HS-5 (cell line): ENCODE measurements at places on chromosomes 2 and 18.

- no peak for DNase-seq
Measured at GRCh38 chr18:28714498-28714897, 537.6 kb upstream of the CDH2 start.

DNA sequence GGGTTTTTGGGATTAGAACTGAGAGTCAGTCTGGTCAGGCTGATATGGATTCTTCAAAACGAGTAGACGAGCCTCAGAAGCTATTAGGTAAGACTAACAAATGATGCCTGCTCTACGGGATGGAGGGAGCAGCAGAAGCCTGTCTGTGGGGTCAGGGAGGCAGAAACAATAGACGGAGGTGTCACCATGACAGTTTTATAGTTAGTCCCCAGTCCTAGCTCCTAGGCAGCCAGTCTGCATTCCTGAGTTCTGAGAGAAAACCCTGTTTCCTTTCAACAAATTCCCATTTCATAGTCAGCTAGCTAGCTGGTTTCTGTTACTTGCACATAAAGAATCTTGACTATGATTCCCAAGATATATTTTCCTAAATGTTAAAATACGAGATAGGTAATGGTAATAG, 542.1 kb downstream of the PID1 start:
- DNase-seq, result no peak

DNA sequence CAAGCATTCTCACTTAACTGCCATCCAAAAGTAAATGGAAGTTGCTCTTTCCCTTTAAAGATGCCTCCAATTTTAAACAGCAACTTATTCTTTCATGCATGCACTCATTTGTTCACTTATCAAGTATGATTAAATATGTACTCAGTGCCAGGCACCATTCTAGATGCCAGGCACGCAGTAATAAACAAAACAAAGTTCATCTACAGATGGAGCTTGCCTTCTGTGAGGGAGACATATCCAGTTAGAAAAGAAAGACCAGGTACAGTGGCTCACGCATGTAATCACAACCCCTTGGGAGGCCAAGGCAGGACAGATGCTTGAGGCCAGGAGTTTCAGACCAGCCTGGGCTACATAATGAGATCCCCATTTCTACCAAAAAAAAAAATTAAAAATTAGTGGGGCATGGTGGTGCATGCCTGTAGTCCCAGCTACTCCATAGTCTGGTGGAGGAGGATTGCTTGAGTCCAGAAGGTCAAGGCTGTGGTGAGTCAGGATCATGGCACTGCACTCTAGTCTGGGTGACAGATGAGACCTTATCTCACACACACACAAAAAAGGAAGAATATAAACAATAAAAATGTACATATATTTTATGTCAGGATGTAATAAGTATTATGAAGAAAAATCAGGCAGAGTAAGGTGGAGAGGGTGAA, 19.2 kb upstream of the CCDC141 start:
- DNase-seq, result no peak

- DNase-seq, result no peak
Measured at GRCh38 chr18:48073211-48073930, 142.9 kb upstream of the SMAD2 start.

- no peak for DNase-seq
Measured at GRCh38 chr2:24176326-24176725, 1.5 kb downstream of the FAM228A start.

GRCh38 chr2:187906021-187906420, 351.8 kb upstream of the TFPI start:
- DNase-seq, result no peak

DNA sequence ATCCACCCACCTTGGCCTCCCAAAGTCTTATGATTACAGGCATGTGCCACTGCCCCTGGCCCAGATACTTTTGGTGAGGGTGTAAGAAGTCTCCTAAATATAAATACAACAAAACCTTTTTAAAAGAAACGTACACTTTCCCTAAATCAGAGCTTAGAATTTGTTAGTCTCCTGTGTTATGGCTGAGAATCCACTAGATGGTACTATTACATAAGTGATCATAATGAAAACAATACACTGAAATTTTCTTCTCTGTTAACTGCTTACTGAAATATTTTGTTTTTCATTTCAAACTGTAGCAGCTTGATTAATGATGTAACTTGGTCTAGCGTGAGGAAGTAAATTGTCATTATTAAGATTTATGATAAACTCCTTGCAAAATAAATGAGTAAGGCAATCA, 74.8 kb upstream of the FAM98A start:
- no peak for DNase-seq

DNA sequence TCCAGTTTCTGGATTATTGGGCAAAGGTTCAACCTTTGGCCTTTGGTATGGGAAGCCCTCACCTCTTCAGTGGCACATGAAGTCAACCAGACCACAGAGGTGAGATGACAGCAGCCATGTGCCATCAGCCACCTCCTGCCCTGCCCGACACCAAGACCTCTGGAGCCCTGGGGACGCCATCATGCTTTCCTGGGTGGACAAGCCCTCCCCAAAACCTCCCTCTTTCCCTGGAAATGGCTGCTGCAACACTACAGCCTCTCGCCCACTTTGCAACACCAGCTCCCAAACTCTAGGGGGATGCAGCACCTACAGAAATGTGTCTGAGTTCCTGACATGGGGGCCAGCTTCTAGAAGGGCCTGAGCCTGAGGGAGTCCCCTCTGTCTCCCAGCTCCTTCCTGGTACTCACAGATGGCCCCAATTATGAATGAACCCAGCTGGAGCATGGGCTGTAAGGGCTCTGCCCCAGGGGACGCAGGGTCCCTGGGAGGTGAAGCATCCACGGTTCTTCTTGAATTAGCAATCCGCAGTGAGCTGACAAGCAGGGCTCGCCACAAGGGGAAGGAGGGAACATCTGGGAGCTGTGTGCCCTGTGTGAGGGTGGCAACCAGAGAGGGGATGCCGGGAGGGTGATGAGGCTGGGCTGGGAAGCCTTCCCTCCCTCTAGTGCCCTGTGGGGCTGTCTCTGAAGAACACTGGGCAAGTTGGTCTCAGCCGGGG, 268.5 kb upstream of the HDAC4 start:
- no peak for DNase-seq

DNA sequence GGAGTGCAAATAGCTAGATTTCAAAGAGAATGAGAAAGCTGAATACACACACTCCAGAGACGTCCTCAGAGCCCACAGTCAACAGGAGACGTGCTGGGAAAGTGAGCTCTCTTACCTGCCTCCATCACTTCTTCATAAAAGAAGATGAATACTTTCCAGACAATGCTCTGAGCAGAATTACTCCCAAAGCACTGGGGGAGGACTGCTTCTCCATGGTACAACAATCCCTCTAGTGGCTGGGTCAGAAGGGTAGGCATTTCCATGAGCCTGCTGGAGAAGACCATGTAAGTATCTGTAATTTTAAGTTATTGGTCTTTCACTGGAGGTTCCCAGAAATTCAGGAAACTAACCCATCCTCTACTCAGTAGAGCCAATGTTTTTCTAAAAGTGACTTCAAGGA, 190.3 kb downstream of the RBM43 start:
- no peak for DNase-seq

DNA sequence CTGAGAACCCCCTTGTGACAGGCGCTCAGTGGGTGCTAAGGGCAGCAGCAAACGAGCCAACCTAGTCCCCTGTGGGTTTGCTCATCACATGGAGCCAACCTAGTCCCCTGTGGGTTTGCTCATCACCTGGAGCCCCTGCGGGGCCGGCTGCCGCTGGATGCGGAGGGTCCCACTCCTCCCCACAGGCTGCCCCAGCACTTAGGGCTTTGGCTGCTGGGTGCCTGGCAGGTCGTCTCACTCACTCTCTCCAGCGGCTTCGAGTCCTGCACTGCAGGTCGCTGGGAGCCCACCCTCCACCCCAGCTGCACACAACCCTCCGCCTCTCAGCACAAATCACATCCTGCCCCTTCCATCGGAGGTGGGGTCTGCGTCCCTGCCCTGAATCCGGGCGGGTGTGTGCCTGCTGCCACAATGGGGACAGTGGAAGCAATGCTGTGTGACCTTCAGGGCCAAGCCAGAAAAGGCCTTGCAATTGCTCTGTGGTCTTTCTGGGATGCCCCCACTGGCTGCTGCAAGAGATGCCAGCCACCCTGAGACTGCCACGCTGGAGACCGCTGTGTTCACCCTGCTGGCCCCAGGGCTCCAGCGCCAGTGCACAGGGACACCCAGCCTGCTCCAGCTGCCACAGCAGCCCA, 248.1 kb upstream of the SALL3 start:
- DNase-seq, result no peak

DNA sequence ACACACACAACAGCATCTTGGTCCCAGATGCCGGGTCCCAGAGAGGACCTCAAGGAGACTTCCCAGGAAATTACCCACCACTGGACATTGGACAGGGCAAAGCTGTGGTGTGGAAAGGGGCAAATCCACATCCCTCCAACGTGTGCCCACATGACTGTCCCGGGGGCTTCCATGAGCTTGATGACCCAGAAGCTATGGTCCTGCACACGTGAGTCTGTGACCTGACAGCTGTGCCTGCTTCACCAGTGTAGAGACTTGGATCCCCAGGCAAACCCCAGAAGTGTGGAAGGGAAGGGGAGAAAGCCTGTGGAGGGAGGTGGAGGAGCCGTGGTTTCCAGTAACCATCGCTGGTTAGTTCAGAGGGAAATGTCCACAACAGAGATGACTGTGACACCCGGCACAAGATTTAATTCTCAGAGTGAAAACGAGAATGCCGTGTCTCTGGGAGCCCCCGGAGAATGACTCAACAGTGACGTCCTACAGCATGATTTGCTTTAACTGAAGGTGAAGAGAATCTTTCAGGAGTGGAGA, 19.1 kb upstream of the GPR55 start:
- no peak for DNase-seq

GRCh38 chr2:174485788-174486562, 854 bp downstream of the GPR155 start:
- no peak for DNase-seq

GRCh38 chr2:36493306-36493705, 104.7 kb downstream of the FEZ2 start:
- no peak for DNase-seq

DNA sequence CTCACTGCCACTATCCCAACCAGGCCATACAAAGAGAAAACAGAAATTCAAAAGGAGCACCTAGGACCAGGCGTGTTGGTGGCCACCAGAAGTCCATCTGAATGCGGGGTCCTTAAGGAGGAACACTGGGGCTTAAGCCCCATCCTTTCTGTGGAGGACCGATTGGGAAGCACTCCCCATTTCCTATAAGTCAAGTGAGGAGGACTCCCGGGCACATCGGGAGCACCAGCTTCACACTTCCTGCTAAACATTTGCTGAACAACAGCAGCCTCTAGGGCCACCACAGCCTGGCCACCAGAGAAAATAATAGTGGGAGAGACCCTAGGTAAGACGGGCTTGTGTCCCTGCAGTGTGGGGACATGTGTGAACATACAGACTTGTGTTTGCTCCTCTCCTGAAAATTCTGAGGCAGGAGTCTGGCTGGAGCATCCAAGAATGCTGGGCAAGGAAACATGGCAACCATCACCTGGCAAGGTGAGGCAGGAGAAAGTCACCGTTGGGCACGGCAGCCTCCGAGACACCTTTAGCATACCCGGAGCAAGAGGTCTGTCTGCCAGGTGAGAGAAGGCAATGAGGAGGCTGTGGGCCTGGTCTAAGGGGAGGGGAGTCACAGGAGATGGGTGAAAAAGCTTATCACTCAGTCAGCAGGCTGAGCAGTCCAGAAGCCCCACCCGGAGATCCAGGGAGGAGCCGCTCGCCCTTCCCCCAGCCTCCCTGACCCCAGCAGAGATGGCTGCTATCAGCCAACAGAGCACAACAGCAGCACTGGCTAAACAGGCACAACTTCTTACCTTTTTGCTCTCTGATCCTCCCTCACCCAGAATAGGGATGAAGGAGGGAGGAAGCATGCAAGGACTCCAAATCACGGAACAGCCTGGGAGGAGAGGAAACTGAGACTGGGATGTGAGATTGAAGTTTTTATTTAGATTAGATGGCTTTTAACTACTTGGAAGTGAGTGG, 282.3 kb downstream of the EIPR1 start:
- DNase-seq, result no peak

GRCh38 chr2:64942693-64943092, 46.5 kb upstream of the SLC1A4 start:
- no peak for DNase-seq

DNA sequence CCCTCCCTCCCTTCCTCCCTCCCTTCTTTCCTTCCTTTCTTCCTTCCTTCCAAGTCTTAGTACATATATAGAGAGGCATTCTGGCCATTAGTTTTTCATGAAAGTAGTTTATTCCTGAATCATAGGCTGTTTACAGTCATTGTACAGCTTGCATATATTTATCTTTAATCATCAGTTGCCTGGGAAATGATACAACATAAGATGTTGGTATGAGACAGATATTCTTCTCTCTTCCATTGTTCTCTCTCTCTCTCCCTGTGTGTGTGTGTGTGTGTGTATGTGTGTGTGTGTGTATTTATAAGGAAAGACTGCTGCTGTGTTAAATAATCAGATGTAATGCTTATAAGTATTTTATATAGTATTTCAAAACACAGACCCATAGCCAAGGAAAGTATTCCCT, 289.8 kb upstream of the UBE2E3 start:
- no peak for DNase-seq

- no peak for DNase-seq
Measured at GRCh38 chr18:79413025-79413424, 17.3 kb downstream of the NFATC1 start.

DNA sequence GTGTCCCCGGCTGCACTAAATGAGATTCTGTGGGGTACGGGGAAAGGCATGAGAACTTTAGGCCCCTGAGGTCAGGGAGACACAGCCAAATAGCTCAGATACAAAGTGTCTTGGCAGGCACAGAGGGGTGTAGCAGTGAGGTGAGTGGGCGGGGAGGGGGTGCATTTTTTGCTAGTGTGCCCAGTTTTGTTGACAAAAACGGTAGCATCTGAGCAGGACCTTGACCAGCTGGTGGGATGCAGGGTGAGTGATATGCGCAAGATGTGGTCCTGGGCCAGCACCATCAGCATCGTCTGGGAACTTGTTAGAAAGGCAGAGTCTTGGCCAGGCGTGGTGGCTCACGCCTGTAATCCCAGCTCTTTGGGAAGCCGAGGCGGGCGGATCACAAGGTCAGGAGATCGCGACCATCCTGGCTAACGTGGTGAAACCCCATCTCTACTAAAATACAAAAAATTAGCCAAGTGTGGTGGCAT, 127.3 kb upstream of the LGALSL start:
- DNase-seq, result no peak

DNA sequence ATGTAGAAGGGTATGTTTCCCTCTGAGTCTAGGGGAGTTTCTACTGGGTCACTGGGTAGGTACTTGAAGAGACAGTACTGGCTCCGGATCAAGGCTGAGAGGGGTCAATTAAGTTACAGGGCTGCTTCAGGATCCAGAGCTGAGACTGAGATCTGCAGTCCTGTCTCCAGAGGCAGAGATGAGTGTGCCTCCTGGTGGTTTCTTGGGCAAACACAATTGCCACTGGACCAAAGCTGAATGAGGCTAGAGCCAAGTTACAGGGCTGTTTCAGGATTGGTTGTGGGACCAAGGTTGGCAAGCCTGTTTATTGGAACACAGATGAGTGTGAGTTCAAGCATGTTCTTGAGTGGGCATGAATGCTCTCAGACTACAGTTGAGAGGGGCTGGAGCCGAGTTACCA, 157.9 kb downstream of the ADCYAP1 start:
- DNase-seq, result no peak

DNA sequence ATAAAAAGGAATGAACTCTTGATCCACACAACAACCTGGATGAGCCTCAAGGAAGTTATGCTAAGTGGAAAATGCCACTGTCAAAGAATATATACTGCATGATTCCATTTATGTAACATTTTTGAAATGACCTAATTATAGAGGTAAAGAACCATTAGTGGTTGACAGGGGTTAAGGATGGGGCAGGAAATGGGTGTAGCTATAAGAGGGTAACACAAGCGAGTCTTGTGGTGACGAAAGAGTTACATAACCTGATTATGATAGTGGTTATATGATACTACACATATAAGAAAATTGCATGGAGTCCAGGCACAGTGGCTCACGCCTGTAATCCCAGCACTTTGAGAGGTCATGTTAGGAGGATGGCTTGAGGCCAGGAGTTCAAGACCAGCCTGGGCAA, 346.6 kb upstream of the PKDCC start:
- no peak for DNase-seq
